Kidney epithelial cell (primary cell): ENCODE measurements at places on chromosomes 11 and 22.

- no peak for DNase-seq
Measured at GRCh38 chr11:75626889-75627529, 41.8 kb downstream of the MAP6 start.

DNA sequence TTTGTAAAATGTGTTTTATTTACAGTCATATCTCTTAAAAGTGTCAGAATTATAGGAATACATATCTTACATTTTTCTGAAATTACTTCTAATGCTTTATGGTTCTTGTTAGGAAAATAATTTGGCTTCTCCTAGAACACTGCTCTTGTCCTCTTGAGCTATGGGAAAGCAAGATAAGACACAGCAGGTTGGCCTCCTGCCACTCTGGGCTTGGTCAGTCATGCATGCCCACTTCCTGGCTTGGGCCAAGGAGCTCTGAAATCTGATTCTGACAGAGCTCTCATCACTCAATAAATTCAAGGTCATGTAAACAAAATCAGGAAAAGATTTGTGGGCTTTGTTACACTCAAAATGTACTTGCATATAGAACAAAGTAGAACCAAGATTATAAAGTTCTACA is 1036.0 kb downstream of the OPCML start:
- peak; percentile 12 for DNase-seq

DNA sequence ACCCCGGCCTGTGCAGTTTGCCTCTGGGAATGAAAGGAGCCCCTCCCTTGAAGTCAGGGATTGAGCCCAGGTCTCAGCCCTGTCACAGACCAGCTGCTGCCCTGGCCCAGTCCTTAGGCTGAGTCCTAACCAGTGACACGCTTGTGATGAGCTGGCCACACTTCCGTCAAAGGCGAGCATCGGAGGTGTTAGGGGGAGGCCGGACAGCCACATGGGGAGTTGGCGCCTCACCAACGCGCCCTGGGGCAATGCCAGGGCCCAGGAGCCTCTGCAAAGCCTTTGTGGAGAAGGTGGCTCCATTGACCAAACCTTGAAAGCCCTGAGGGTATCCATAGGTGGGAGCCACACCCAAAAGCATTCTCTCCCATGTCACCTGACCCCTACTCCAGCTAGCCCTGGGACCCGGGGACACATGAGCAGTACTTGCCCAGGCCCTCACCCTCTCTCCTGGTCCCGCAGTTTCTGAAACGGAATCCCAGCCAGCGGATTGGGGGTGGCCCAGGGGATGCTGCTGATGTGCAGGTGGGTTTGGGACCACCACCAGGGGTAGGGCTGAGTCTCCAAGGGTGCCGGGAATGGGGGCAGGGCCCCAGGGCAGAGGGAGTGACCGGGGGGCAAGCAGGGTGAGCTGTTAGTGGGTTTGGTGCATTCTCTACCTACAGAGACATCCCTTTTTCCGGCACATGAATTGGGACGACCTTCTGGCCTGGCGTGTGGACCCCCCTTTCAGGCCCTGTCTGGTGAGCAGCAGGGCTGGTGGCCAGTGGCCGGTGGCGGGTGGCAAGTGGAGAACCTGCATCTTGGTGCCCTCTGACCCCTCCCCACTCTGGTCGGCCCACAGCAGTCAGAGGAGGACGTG is 3.7 kb downstream of the PTPRCAP start:
- no peak for DNase-seq

GRCh38 chr22:44098966-44099530 is 74.9 kb downstream of the PARVB start:
- no peak for DNase-seq

- no peak for DNase-seq
Measured at GRCh38 chr11:130435671-130436070, 7.3 kb upstream of the ADAMTS8 start.

DNA sequence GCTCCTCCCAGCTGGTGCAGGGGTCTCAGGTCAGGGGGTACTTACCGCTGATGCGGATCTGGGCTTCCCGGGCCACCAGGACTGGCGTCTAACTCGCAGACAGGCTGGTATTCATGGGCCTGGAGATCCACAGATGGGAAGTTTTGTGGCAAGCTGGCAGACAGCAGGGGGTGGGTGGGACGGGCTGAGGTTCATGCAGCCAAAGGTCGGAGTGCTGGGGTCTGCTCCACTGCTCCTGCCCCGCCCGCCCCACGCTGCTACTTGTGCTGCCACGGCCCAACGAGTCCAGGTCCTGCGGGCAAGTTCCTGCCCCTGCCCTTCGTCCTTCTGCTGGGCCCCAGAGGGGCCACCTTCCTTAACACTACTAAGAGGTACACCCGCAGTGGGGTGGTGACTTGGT is 3.1 kb downstream of the ACY3 start:
- DNase-seq, result no peak

GRCh38 chr11:29507376-29507775 is 509.5 kb downstream of the KCNA4 start:
- no peak for DNase-seq

- peak; percentile 97 for DNase-seq
Measured at GRCh38 chr11:110908401-110909105, 196.3 kb upstream of the ARHGAP20 start.

DNA sequence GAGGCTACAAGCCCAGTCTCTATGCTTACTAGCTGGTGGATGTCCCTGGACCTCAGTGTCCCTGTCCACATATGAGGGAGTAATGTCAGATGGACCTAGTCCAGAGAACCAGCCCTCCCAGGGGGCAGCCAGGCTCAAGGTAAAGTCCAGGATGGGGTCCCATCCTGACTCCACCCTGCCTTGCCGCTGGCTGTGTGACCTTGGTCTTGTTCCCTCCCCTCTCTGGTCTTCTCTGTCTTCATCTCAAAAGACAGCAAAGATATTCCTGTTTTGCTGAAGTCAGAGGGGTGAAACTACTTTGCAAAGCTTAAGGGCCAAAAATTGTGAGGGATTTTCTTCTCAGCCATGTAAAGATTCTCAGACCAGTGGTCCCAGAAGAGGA is 9.2 kb upstream of the C11orf96 start:
- DNase-seq, result no peak

- DNase-seq, result no peak
Measured at GRCh38 chr11:76313913-76314740, 66.8 kb downstream of the THAP12 start.

DNA sequence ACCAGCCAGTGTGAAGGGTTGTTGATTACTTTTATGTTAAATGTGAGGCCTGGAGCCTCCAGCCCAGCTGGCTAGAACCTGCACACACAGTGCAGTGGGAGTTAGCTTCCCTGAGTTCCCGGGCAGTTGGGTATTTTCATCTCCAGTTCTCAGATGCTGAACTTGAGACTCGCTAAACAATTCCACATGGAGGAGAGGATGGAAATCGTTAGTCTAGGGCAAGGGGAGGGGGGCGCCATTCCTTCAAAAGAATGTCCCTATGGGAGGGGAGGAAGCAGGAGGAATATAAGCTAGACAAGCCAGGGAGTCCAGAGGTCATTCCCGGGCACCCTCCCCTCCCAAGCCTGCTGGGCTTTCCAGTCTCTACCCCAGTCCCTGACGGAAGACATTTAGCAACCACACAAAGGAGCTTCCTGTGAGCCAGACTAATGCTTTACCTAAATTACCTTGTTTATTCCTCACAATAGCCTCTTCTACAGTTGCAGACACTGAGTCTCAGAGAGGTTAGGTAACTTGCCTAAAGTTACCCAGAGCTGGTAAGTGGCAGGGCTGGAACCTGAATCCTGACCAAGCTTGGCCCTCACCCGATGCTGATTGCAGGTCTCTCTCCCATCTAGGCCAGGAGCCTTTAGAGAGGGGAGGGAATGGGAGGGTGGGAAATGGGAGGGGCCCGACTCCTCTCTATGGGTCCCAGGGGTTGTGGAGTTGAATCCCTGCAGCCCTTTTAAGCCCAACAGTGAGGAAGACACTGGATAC is 1.9 kb upstream of the TSKU start:
- DNase-seq, result no peak

DNA sequence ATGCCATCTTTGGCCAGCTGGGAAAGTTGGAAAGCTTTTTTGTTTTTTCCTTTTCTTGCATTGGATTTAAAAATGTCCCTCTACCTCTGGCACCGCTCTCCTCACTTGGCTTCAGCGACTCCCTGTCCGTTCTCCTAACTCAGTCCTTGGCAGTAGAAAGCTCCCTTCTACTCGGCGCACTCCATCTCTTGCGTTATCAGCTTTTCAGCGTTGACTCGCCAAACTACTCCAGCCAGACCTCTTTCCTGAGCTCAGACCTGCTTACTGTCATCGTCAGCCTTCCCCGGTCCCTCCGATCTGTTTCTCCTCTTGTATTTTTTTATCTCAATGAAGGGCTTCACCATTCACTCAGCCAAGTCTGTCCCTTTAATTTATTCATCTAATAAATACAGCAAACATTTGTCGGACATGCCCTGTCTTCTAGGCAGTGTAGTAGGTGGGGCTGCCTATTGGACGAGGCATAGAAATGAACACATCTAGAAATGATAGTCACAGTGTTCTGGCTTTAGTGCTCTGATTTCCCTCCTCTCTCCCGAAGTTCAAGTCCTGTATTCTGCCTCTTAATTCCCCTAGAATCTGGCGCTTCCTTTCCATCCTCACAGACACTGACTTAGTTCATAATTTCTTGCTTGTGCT is 839 bp downstream of the CEP164 start:
- DNase-seq, result no peak

GRCh38 chr11:57793351-57794115 is 31.9 kb downstream of the CTNND1 start:
- DNase-seq, result no peak

GRCh38 chr22:38176170-38176741 is 5.4 kb downstream of the PLA2G6 start:
- DNase-seq, result peak; percentile 53

- no peak for DNase-seq
Measured at GRCh38 chr11:46982797-46983452, 46.4 kb downstream of the CSTPP1 start.

- DNase-seq, result no peak
Measured at GRCh38 chr22:30292069-30292970, 3.0 kb upstream of the CASTOR1 start.

DNA sequence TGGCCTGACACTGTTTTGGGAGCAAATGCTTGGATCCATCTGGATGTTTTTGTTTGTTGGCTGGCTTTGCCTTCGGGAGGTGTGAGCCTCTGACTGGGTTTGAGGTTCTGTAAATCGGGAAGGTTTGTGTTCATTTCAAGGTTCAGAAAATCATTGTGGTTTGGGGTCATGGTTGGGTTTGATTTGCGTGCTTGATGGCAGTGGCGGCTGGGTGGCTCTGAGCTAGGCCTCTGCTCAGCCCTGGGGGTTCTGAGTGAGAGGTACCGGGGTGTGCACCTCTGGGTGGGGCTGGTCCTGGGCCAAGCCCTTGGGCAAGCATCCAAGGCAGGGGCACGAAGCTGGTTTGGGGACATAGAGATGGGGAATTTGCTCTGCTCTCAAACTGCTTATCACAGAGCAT is 37.0 kb upstream of the ALX4 start:
- DNase-seq, result no peak

DNA sequence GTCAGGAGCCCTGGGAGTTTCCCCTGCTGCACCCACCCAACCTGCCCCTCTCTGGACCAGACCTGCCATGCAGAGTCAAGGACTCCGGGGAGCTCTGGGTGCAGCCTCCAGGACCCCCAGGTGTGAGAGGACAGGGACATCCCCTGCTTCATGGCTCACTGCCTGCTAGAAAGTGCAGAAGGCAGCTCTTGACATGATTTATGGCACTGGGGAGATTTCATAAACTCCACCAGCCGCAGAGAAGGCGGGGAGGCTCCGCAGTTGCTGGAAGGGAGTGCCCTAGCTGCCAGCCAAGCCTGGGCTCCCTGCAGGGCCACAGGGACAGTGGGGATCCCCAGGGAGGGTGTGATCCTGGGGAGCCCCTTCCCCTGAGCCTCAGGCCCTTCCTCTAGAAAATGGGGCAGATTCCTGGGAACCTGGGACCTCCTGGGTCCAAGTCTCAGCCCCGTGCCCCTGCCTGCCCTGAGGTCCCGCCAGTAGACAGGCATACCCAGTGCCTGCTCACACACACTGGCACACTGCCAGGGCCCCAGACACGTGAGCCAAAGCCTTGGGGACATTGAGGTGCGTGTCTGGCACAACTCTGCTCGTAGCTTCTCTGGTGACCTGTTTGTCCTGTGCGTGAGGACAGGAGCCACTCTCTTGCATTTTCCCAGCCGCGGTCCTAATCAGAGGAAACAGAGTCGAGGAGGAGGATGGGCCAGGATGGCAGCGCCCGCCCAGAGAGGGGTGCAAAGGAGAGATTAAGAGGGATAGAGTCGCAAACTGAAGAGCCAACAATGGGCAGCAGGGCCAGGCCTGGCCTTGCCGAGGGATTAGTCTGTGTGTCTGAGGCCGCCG is 13.8 kb downstream of the CABP7 start:
- DNase-seq, result no peak
